ENCODE measurements at places on chromosomes 5 and 9.

GRCh38 chr5:6307304-6307703, 71.0 kb downstream of the MED10 start:
- no peak for DNase-seq

DNA sequence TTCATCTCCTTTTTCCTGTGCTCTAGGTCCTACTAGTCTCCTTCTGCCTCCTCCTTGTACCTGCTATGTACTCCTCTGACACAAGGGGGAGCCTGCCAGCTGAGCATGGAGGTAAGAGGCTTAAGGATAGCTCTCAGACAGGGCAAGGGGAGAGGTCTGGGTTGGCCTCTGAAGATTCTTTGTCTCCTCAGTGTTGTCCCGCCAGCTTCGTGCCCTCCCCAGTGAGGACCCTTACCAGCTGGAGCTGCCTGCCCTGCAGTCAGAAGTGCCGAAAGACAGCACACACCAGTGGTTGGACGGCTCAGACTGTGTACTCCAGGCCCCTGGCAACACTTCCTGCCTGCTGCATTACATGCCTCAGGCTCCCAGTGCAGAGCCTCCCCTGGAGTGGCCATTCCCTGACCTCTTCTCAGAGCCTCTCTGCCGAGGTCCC, 3.8 kb downstream of the CREB3 start:
- no peak for DNase-seq

- no peak for DNase-seq
Observed at GRCh38 chr9:21830589-21830988, 28.2 kb downstream of the MTAP start.

GRCh38 chr9:125085703-125086477, 57.4 kb downstream of the SCAI start:
- DNase-seq: no peak

DNA sequence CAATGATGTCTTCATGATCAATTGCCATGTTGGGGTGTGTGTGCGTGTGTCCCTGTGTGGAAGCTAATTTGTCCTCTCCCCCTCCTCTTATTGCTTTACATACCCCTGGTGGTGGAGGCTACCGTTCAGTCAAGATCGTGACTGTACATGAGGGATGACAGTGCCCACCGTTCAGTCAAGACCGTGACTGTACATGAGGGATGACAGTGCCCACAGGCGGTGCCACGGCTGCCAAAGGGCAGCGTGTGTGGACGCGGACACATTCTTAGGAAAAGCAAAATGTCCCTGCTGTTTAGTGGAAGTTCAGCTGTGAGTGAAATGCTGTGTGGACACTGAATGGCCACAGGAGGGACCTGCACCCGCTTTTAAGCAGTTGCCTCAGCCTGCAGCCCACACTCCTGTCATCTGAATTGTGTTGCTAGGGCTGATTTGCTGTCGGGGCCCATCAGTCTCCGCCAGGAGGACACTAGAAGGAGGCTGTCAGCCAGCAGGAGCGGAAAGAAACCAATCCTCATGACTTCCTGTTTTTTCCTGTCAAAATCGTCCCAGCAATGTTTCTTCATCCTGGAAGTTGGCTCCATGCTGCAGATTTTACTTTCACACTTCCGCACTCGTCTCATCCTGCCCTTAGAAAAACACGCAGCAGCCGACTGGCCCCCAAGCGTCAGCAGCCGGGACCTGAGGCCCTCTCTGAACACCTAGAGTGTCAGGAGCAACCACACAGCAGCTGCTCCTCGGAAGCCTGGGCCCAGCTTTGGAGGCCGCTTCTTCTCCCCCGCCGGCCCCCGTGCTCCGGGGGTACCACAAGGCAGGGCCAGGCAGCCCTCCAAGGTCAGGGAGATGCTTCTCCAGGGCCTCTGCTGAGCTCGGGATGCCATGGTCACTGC, 9.1 kb downstream of the OR2V1 start:
- DNase-seq: no peak

DNA sequence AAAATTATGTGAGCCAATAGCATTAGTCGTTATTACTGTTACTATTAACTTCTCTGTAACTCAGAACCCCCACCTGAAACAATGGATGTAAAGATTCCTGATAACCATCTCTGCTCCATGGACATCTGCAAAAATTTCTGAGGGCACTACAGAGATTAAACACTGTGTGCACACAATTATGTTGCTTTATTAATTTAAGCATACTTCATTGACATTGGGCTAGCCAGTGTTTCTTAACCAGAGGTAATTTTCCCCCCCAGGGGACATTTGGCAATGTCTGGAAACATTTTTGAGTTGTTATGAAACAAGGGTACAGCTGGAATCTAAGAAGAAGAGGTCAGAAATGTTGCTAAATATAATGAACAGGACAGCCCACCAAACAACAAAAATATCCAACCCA, 19.3 kb downstream of the SLIT3 start:
- DNase-seq: no peak

DNA sequence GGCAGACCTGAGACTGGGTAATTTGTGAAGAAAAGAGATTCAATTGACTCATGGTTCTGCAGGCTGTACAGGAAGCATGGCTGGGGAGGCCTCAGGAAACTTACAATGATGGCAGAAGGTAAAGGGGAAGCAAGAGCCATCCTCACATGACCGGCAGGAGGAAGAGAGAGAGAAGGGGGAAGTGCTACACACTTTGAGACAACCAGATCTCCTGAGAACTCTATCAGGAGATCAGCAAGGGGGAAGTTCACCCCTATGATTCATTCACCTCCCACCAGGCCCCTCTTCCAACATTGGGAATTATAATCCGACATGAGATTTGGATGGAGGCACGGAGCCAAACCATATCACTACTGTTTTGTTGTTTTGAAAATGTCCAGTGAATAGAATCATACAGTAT, 110.2 kb downstream of the DAPK1 start:
- no peak for DNase-seq

GRCh38 chr5:112795944-112796678, 58.4 kb downstream of the APC start:
- no peak for DNase-seq

DNA sequence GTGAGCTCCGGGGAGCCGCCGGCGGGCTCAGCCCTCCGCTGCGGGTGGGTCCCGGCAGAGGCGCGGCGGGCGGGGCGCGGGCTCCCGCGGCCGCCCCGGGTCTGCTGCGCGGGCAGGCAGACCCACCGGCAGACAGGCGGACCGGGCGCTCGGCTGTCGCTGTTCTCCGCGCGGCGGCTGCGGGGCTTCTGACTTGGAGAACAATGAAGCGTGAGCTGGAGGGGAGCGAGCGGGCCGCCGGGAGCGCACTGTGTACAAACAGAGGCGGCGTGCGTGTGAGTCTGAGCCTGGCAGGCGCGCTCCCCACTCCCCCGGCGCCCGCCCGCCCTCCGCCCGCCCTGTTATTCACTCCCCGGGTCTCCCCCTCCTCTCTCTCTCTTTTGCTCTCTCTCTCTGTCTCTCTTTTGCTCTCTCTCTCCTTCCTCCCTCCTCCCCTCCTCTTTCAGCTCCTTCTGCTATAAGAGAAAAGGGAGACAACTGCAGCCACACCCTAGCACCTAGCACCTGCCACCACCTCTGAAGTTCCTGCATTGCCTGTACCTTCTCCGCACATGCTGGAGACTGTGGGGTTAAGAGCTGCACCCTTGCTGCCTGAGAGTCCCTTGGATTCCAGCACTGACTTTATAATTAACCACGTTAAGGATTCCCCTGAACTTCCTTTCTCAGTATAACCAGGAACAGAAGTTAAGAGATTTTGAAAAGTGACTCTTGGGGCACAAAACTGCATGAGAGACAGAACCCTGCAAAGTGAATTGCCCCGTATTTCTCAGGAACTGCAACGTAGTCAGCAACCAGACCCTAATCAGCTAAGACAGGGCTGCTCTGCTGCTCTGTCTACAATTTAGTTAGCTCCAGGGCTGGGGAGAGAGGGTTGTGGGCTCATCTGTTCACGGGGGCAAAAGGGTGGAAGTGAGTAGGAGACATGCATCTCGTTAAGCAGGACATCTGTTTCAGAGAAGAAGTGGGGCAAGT, at the start of gene EDIL3:
Gene EDIL3, minus strand, starts transcription at position 277 of the 972 bp plus-strand sequence. CDS start 506 bp downstream, outside the sequence.
- DNase-seq: no peak

GRCh38 chr9:106864373-106865143, 1.6 kb downstream of the ZNF462 start:
- no peak for DNase-seq

- no peak for DNase-seq
Observed at GRCh38 chr5:44714871-44715561, 93.7 kb upstream of the MRPS30 start.

DNA sequence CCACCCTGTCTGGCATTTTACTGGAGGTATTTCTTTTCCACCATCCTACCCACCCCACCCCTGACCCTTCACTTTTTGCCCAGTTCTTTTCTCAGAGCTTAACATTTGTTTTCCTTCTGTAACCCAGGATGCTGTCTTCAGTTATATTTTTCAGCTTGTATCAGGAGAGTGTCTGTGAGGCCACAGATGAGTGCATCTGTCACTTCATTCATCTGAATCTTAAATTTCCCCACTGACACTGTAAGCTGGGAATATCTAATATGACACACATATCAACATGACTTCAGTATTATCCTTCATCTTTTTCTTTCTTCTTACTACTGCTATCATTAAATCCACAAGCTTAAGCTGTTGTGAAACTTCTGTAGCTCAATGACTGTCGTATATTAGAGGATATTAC, 4.9 kb downstream of the MARCHF3 start:
- no peak for DNase-seq
